AG08395 (cell line): ENCODE measurements at places on chromosomes 13 and 19.

GRCh38 chr13:113046128-113046882 lies 59.3 kb upstream of the F7 start:
- DNase-seq = no peak

GRCh38 chr19:22144394-22144793 lies 52.4 kb downstream of the ZNF676 start:
- no peak for DNase-seq

GRCh38 chr13:40522282-40522681 lies 144.2 kb downstream of the FOXO1 start:
- no peak for DNase-seq

GRCh38 chr19:49773663-49774350 lies 7.0 kb downstream of the AP2A1 start:
- DNase-seq = no peak

DNA sequence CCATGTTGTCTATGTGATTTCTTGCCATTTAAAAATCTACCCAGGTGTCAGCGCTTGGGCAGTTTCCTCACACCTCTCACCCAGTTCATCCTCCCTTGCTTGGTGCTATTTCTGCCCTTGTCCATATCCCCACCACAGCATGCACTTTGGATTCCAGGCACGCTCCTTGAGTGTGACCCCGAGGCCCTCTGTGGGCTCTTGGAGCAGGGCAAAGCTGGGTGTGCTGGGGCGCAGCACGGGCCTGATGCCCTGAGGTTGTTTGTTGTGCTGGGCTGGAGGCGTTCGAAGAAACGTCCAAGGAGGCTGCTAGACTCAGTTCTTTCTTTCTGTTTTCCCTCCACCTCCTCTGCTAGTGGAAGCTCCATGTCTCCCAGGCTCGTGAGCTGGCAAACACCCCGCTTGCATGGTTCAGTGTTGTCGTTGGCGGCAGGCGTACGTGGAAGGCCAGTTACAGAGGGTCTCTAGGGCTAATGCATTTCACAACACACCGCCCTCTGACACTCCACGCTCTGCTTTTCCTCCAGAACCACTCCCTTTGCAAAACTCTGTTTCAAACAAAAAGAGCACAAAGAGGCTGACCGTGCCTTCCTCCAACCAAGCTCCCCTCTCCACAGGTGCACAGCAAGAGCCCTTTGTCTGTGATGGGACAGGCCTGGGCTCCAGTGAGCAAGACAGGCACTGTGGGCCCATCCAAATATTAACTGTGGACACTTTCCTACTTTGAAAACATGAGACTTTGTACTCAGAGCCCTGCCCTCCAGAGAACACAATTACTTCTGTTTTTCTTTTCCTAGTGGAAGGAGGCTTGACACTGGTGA lies 117.7 kb upstream of the GJB6 start:
- no peak for DNase-seq

DNA sequence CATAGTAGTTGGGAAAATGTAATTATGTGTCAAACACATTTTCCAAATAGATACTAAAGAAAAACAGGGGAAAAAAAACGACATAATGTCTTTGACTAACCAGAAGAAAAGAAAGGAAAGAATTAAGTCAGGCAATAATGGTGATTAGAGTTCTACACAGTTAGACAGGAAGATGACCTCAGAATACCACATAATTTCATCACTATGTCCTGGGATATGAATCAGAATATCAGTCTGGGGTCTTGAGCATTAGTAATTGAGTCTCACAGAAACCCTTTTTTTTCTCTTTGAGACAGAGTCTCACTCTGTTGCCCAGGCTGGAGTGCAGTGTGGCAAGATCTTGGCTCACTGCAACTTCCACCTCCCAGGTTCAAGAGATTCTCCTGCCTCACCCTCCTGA lies 503.4 kb downstream of the SLITRK1 start:
- no peak for DNase-seq

DNA sequence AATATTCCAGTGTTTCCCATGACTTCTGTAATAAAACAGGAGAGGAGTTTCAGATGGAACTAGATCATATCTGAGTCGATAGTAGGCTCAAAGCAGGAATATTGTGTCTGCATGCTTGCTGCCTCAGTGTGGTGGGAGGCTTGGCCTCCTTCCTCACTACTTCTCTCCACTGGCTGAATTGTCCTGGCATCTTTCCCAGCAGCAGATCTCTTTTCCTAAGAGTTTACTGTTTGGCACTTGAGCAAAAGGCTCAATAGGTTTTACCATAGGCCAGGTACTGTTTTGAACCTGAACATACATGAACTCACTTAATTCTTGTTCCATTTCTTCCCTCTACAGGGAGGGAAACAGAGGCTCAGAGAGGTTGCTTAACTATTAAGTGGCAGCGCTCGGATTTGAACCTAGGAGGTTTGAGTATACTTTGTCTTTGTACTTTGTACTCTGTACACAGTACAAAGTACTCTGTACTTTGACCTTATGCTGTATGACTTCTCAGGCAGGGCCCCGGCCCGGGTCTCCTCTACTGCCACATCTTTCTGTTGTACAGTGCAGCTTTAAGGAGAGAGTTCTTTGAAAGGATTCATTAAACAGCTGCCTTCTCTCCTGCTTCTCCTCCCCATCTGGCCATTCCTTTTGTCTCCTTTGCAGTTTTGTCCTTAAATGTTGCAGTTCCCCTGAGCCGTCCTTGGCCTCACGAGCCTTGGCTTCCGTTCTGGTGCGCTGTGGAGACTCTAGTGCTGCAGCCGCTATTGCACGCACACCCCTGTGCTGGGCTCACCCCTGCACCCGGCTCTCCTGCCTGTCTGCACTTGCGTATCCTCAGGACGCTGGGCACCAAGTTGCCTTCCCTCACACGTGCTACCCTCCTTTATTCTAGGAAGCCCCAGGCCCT lies 8.1 kb downstream of the B3GLCT start:
- DNase-seq = peak; percentile 52

GRCh38 chr19:50311723-50312635 lies 17.2 kb downstream of the KCNC3 start:
- no peak for DNase-seq

- peak; percentile 94 for DNase-seq
Measured at GRCh38 chr19:47663911-47664771, 49.1 kb upstream of the EHD2 start.

GRCh38 chr13:113641426-113641825 lies 16.6 kb downstream of the ATP4B start:
- no peak for DNase-seq

DNA sequence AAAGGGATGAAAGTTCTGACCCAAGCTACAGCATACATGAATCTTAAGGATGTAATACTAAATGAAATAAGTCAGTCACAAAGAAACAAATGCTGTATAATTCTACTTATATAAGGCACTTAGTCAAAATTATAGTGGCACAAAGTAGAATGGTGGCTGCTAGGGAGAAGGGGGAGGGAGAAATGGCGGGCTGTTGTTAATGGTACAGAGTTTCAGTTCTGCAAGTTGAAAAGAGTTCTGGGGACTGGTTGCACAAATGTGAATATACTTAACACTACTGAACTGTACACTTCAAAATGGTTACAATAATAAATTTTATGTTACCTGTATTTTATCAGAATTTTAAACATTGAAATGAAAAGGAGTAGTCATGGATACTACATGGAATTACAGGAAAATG lies 48.9 kb upstream of the CLDN10 start:
- no peak for DNase-seq
